ENCODE measurements at places on chromosomes 3 and 15.

DNA sequence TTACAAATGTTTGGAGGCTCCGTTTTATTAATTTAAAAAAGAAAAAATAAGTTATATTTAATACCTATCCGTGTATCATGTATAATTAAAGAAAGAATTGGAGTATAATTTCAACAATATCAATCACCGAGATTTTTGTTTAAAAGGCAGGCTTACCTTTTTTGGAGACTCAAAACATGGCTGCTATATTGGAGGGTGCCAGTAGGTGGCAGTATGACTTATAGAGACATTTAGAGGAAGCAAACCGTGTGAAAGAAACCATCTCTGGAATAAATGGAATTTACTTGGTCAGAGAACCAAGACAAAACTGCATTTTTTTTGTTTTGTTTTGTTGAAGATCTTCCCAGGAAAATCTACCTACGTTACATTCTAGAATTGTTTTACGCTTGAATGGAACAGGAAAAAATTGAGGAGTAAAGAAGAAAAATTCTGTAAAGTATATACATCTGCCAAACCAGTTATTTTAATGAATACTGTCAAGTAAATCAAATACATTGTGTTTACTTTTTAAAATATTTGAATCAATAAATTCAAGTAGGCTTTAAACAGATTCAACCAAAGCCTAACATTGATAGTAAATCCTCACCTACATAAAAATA, 802.6 kb upstream of the ALCAM start:
- DNase-seq = no peak

- DNase-seq = no peak
Observed at GRCh38 chr3:39637807-39638206, 170.3 kb downstream of the MOBP start.

DNA sequence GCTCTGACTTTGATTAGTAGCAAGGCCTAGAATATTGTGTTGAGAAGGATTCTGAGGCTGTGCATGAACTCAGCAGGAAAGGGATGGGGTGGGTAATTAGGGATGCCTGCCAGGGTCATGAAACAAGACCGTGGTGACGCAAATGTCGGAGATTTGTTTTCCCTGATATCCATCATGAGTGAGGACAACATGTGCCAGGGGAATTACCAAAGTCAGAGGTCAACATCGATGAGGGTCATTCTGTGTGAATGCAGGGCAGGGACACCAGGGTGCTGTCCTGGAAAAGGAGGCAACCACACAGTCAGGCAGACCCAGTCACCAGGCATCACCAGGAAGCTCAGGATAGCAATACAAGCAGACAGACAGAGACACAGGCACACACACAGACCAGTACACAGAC, 52.2 kb downstream of the SLCO2A1 start:
- no peak for DNase-seq

DNA sequence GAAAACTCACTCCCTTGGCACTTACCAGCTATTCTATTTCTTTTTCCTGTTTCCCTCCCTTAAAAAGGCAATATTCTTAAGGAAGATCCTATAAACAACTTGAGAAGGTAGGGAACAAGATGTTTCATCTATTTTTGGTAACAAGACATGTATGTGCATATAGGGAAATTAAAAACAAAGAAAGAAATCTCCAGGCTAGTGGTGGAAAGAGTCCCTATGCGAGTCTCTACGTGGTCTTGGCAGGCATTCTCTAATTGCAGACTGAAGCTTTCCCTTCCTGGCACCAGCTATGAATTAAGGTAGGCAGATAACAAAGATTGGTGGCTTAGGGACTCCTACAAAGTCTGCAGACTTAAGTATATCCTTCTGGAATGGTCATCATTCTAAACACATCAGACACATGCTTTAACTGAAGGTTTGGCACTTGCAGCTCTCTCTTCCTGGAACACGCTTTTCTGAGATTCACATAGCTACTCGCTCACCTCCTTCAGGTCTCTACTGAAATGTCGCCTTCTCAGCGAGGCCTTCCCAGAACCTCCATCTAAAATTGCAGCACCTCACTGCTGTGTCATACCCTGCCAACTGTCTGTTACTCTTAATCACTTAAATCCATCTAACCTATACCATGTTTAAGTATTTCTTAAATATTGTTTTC, 336.0 kb downstream of the VGLL3 start:
- no peak for DNase-seq

DNA sequence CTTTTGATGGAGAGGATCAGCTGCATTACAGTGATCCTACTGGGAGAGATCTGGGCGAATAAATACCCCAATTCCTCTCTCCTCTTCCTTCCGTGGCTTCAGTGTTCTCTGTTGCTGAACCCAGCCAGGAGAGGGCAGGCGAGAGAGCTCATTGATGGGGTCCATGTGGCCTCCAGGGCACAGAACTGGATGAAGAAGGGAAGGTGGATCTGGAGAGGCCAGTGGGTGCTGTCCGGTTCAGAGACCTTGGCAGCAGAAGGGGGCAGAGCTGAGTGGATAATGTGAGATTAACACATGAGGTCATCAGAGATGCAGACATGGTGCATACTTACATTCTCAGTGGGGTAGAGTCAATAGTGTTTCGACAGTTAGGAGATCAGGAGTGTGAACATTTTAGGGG, 193.6 kb downstream of the CLSTN2 start:
- DNase-seq = no peak

GRCh38 chr3:14352002-14352627, 50.3 kb upstream of the SLC6A6 start:
- no peak for DNase-seq

DNA sequence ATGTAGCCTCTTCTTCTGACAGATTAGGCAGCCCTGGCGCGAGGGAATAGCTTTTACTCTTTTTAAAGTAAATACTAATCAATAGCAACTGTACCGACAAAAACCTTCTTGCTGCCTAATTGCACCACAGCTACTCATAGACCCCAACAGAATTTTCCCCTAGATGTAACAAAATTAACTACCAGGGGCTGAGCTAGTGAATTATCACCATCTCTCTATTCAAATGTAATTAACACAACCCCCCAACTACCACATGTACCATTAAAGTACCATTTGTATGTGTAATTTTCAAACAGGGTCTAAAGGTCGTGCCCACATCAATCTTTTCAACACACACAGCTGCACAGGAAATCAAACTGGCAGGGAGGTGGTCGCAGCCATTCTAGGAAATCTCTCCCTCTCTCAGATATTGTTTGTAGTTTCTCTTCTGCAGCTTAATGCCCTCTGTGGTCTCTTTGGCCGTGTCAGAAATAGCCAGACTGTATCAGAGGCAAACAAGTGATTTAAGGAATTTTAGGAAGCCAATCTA, 322.9 kb downstream of the RORA start:
- DNase-seq = no peak

GRCh38 chr15:80654299-80654698, 40.8 kb upstream of the ABHD17C start:
- no peak for DNase-seq

DNA sequence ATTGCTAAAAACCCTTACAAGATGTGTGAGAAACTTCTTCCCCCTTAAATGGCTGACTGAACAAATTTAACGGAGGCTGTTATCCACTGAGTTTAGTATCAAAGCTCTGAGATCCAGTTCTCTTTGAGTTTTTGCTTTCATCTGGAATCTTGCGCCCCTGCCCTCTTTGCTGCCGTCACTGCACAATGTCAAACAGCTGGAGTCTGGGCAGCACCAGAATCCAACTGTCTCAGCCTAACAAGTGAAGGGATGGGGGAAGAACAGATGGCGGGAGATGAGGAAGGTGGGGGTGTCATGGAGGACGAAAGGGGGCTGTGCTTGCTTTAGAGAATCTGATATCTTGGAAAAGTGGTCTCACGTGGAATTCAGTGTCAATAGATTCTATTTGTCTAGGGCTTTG, 7.0 kb upstream of the BOC start:
- no peak for DNase-seq

DNA sequence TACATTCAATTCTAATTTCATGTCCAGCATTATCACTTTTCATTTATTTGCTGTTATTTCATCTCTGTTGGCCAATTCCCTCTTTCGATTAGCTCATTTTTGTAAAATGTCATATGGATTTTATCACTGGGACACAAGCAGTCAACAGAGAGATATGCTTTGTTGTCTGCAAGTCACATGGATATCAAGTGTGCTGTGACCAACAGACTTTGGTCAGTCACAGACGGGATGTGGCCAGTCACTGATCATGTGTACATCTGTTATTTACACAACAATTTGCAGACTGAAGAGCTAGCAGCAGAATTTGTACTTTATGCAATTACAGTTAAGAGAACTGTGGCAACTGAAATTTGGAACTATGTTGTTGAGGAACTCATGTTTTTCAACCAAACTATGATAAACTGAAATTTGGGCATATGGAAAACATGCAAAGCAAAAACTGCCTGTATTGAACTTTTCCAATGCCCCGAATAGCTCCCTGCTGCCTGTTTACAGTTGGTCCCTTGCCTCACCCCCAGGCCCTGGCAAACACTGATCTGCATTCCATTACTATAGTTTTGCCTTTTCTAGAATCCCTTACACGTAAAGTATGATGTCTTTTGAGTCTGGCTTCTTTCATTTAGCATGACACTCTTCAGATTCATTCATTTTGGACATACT, 104.4 kb downstream of the RPL22L1 start:
- DNase-seq = no peak

DNA sequence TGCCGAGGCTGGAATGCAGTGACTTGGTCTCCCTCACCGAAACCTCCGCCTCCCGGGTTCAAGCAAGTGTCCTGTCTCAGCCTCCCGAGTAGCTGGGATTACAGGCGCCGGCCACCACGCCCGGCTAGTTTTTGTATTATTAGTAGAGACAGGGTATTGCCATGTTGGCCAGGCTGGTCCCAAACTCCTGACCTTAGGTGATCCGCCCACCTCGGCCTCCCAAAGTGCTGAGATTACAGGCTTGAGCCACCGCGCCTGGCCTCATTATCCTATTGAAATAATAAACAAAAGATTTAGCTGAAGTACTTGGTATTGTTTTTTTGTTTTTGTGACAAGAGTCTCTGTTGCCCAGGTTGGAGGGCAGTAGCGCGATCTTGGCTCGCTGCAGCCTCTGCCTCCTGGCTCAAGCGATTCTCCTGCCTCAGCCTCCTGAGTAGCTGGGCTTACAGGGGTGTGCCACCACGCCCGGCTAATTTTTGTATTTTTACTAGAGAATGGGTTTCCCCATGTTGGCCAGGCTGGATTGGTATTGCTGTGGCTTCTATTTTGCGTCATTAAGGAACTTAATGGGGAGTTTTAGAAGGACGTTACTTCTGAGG, 1.5 kb downstream of the RPL35A start:
- no peak for DNase-seq

GRCh38 chr3:99949956-99950670, 132.5 kb downstream of the CMSS1 start:
- no peak for DNase-seq

- no peak for DNase-seq
Observed at GRCh38 chr3:152284906-152285305, 16.2 kb downstream of the MBNL1 start.

- no peak for DNase-seq
Observed at GRCh38 chr15:50140983-50141382, 21.9 kb upstream of the ATP8B4 start.

DNA sequence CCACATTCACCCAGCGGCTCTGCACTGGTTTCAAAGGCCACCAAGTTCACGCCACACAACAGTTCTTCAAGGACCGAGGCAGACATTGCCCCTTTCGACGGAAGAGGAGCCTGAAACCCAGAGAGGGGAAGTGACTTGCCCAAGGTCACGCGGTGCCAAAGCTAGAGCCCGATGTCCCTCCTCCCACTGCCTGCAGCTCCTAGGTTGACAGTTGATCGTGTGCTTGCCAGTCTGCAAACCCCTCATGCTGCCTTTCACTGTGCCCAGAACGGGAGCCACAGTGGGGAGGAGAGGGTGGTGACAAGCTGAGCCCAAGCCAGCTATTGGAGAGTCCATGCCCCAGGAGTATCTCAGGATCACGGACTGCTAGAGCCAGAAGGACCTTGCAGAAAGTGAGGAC, 230.9 kb downstream of the XXYLT1 start:
- DNase-seq = no peak

DNA sequence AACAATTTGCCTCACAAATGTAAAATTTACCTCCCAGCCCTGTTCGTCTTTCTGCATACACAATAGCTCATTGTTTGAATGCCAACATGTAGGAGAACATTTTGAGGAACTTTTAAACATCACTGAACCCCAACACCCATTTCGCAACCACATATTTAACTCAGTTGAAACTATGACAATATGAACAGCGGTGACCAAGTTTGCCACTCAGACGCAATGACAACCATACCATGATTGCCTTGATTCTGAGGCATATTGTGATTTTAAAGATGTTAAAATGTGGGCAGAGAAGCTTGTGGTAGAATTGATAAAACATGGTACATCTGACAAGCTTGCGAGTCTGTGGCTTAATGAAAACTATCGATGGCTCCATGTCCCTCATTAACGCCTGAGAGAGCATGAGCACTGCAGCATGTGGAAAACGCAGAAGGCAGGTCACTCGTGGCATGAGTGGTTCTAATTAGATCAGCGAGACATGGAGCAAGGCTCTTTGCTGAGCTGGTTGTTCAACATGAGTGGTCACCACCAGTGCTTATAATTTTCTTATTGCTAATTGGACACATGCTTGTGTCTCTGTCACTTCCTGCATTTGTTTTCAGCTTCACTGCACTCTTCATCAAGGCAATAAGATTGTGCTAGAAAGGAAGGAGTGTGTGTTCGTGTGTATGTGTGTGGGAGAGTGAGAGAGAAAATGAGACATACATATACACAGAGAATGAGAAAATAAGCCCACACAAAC, 116.8 kb downstream of the CHST2 start:
- DNase-seq = no peak

DNA sequence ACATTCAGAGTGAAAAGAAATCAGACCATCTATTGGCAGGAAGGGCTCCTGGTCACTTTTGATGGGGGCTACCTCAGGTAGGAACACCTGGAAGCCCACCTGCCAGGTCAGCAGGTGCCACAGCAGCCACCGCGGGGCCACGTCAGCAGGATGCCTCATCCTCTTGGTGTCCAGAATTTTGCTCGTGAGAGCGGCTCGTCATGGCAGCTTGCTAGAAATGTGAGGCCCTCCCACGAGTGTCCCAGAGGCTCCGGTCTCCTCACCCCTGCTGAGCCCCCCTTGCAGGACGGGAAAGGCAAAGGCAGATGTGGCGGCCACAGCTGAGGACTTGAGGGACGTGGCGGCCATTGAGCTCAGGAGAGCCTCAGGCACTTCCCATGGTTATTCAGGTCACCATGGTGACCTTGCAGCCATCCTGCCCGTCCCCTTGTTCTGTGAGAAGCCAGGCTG, 129.4 kb downstream of the LRRK1 start:
- DNase-seq = no peak

DNA sequence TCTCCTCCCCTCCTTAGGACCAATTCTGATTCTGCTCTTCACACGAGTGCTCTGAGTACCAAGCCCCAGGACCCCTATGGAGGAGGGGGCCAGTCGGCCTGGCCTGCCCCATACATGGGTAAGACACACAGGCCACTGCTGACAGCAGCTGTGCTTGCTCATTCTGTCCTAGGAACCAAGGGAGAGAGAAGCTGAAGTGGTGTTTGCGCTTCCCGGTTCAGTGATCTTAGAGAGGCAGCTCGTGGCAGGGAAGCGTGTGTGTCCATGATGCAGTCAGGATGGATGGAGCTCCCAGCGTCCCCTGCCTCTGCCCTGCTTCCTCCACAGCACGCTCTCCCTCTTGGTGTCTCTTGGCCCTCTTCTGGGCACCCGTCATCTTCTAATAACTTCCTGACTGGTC, 77.6 kb downstream of the CRTC3 start:
- peak; percentile 27 for DNase-seq

GRCh38 chr3:108127301-108127988, 36.6 kb upstream of the CD47 start:
- DNase-seq = no peak
